Astrocyte of the hippocampus (primary cell): ENCODE measurements at places on chromosomes 3 and 15.

DNA sequence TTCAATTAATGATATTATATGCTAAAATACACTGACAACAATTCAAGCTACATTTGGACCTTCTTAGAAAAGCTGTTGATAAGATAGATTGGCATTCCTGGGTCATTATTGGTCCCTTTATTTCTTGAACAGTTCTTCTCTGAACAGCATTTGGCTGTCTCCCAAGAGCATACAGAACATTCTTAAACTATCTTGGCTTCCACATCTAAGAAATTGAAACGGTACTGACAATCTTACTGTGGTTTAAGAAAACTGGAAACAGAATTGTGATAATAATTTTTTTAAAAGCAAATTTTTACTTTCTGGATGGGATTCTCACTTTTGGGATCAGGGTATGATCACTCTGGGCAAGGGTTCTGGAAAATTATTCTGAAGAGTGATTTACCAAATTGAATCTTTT lies 161.7 kb upstream of the ZNF385D start:
- DNase-seq: peak; percentile 82

GRCh38 chr15:99282586-99282985 lies 31.3 kb downstream of the LRRC28 start:
- DNase-seq: no peak

- no peak for DNase-seq
Observed at GRCh38 chr3:101509811-101510210, 3.2 kb downstream of the SENP7 start.

DNA sequence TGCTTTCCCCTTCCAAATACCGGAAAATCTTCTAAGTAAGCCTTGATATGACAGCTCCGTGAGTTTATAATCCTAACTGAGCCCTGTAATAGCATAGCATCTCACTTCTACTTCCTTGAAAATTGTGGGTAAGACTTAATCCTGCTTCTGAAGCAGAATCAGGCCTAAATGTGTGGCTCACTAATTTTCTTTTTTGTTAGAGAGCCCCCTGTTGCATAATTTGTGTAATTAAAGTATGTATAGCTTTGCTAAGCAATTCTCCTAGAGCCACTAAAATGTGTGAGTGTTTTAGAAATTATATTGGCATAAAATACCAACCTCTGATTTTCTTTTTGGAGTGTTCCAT lies 304.4 kb downstream of the FGF12 start:
- no peak for DNase-seq

DNA sequence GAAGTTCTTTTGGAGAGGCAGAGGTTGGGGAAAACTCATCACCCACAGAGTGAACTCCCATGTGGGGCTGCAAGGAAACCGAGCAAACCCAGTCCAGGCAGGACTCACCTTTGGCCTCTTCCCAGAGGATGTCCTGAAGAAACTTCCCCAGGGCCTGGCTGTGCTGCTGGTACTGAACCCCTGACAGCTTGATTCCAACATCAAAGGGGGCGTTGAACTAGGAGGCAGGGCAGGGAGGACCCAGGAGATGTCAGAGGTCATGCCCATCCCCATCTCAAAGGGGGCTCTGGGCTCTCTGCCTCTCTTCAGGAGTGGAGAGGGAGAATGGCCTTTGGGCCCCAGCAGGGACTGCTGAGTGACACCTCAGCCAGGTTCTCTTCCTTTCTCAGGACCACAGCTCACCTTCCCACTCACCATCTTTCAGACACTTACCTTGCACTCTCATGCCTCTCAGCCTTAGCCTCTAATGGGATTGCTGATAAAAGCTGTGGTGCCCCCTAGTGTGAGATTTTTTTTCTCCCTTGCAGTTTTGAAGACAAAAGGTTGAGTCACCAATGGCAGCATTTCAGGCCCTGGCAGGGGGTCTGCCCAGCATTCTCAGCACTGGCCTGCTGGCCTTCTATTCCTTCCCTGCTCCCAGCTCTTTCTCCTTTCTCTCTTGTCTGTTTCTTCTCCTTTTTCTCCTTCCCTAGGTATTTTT lies 6.0 kb downstream of the GHRL start:
- DNase-seq: peak; percentile 94

GRCh38 chr3:38647217-38647970 lies 2.1 kb downstream of the SCN5A start:
- DNase-seq: no peak

GRCh38 chr15:50358845-50359244 lies 3.8 kb upstream of the GABPB1 start:
- DNase-seq: peak; percentile 55

- peak; percentile 58 for DNase-seq
Observed at GRCh38 chr3:39096775-39097174, 10.7 kb downstream of the GORASP1 start.

GRCh38 chr3:144662729-144663128 lies 691.1 kb downstream of the DIPK2A start:
- no peak for DNase-seq

- no peak for DNase-seq
Observed at GRCh38 chr3:174784206-174784934, 74.8 kb upstream of the NAALADL2 start.

GRCh38 chr15:34791701-34792100 lies 3.6 kb downstream of the ACTC1 start:
- DNase-seq: no peak

GRCh38 chr15:31161951-31162350 lies 60.4 kb upstream of the TRPM1 start:
- DNase-seq: no peak

DNA sequence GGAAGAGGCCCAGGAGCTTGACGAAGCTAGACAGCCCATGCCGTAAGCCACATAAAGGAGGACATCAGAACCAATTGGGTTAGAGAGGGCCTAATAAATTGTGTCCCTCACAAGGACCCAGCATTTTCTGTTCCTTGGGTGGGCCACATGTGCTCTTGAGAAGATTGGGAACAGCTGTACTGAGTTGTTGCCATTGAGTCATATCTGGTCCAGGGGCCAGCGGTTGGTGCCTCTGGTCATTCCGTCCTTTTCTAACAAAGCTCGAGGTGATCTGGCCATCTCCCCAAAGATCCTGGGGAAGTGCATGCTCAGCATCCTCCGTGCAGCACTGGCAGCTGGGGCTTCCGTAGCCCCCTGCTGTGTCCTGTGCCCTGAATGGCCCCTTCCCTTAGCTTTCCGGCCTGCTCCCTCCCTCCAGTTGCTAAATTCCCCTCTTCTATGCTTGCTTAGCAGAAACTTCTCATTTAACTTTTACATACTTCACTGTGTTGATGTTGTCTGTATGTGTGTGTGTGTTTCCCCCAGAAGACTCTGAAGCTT lies 73.0 kb downstream of the EEFSEC start:
- DNase-seq: no peak

DNA sequence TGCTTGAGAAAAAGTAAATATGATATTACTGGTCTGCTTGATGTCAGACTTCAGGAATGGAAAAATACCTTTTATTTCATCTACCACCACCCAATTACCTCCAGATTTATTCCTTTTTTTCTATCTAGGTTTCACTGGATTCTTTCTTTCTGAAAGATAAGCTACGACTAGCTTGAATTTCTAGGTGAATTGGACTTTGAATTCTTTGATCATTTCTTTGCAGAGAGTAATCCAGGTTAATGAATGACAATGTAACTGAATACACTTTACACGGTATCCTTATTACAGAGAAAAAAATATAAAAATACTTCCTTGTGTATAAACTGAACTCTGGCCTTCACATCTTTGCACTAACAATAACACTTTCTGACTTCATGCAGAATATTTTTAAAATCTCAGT lies 59.5 kb upstream of the TRPC1 start:
- no peak for DNase-seq

GRCh38 chr3:27454914-27455313 lies 29.3 kb downstream of the SLC4A7 start:
- no peak for DNase-seq

GRCh38 chr3:7444886-7445285 lies 584.0 kb downstream of the GRM7 start:
- no peak for DNase-seq

DNA sequence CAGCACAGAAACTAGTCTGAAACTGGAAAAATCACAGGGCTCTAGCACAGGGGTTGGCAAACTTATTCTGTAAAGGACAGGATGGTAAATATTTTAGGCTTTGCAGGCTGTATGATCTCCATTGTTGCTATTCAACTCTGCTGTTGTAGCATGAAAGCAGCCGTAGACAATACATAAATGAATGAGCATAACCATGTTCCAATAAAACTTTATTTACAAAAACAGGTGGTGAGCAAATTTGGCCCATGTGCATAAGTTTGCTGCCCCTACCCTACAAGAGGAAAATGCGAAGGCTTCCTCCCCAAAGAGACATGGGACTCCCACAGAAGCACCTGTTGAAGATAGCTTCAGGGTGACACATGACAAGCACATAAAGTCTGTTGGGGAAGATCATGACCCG lies 59.2 kb downstream of the SYNM start:
- no peak for DNase-seq

- no peak for DNase-seq
Observed at GRCh38 chr15:63232405-63232804, 43.0 kb downstream of the RAB8B start.

DNA sequence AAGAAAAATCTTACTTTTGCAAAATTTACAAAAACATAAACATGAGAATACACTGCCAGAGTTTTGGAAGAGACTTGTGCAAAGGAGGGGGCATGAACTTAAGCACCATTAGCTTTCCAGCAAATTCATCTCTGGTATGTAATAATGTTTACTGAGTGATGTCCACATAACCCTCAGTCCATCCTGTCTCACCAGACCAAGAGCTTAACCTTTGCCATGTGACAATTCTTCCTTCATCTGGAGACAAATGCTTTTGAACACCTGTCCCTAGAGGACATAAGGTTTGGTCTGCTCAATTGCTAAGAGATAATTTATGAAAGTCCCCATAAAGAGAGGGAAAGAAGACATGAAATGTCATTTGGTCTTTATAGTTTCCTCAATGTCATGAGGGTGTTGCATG lies 412.3 kb downstream of the ERC2 start:
- no peak for DNase-seq

- DNase-seq: peak; percentile 41
Observed at GRCh38 chr3:26118165-26118564, 328.3 kb downstream of the OXSM start.

DNA sequence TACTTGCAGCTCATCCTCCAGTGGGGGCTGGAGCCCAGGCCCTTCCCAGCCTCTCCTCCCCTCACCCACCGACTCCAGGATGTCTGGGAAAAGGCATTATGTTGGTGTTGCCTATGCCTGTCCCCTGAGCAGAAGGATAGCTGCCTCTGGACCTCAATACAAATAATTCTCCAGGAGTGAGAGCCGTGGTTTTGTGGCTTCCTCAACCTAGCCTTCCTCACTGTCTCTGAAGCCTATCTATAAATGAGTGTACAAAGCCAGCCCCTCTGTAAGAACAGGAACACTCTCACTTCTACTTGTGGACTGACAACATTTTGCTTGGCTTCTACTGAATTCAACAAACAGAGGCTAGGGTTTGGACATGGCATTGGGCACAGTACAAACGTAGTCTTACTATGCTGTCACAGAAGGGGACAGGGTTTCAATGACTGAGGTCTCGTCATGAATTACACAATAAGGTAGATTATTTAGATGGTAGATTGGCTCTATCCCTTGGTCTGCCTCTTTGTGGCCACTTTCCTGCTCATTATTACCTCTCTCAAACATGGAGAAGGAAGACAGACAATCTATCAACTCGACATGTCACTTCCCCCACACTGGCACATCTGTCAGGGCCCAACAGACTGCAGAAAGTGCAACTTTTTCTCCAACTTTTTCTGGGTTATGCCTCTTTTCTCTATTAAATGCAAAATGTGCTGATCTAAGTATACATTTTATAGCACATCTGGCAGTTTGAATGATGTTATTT lies 82.8 kb upstream of the MEX3B start:
- no peak for DNase-seq

GRCh38 chr3:36124118-36124796 lies 256.0 kb upstream of the STAC start:
- DNase-seq: peak; percentile 75

DNA sequence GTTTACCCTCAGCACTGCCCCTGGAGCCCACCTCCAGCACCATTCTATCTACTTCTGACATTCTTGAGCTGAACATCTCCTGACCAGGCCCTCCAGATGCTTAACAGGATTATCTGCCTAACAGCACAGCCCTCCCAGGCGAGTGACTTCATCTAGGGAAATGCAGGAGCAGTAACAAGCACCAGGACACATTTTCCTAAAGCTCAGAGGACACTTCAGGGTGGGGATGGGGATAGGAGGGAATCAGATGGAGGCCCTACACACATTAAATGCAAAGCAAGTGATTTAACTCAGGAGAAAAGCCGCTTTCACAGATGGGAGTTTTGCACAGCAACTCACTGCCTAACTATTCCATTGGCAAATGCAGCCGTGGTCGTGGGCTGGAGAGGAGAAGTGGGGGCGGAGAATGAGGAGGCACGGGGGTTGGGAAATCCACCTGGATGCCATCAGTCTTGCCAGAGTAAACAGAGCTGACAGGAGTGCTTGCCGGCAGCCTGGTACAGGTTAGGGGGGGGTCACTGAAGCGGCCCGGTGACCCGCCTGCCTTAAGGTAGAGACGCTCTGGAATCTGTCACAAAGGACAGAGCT lies 21.3 kb upstream of the BNC1 start:
- peak; percentile 49 for DNase-seq

DNA sequence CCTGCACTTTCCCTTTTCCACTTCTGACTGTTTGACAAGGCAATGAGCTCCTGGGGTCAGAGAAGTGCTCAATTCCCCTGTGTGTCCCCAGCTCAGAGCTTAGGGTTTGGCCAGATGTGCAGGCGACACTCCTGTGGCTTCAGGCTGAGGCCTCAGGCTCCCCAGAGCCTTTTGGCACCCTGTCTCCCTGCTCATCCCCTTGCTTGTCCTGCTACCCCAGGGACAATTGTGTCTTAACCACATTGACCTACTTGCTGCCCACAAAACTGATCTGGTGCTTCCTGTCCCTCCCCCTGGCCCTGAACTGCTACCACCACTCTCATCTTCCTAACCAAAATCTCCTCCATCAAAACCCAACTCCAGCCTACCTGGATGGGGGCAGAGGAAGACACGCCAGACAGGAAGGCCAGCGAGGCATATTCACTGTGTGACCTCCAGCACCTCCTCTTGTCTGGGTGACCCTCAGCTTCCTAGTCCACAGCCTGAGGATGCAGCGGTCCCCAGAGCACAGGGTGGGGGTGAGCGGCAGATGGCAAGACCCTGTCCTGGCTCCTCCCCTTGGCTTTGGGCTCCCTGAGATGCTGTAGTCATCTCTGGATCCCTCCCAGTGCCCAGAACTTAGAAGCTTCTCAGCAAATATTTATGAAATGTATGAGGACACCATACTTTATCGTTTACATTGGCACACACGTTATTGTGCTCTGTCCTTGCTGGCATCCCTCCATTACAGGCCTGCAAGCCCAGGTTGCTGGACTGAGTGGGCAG lies 98.9 kb upstream of the SLC6A6 start:
- no peak for DNase-seq

GRCh38 chr15:38695249-38696108 lies 130.9 kb upstream of the RASGRP1 start:
- DNase-seq: no peak

- DNase-seq: no peak
Observed at GRCh38 chr3:13106308-13107001, 33.2 kb upstream of the IQSEC1 start.
